Activated T-helper 1 cell treated with anti-CD3 and anti-CD28 coated beads, Interleukin-12 subunit alpha, Interleukin-12 subunit beta, Interleukin-2, Interleukin-4 antibody, amounts not matched to agents 30 ng/mL and 10 ng/mL and 1 ng/mL, durations not matched to agents 14 hours and 24 hours and 36 hours (primary cell): ENCODE measurements at places on chromosomes 11 and 22.
A peak's percentile ranks its signal among the peaks of the same experiment; 100 is the strongest.

DNA sequence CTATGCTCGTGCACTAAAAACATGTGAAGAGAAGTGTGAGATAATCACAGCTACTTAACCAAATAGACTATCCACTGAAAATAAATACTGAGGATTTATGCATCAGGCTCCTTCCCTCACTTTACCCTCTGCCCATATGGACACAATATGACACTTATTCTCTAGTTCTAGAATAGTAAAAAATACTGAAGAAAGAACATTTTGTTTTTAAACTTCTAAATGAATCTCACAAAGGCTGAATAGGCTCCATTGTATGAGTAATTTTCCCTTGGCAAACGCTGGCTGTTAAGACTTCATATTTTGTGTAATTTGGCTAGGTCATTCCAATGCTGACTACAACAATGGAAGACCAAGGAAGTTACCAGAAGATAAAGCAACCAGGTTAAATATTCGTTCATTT lies 9.9 kb downstream of the HPS5 start:
- no peak for DNase-seq

- no peak for DNase-seq
Measured at GRCh38 chr11:77201370-77201769, 73.3 kb downstream of the MYO7A start.

GRCh38 chr11:66784575-66784974 lies 55.6 kb upstream of the SPTBN2 start:
- no peak for DNase-seq

GRCh38 chr11:67242548-67242947 lies 23.7 kb upstream of the GRK2 start:
- no peak for DNase-seq

DNA sequence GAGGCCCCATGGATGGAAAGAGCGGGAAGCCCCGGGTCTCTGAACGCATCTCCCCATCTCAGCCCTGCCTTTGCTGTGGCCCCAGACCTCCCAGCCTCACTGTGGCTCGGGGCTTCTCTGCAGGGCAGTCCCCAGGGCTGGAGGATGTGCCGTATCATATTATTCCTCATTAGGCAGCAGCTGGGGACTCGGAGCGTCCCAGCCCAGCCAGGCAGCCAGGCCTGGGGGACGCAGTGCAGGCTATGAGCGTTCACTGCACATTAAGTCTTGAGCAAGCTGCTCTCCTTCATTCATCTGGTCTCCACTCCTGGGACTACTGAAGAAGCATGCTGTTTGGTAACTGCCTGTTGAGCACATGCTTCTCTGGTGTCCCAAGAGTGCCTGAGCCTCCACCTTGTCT lies 226.8 kb upstream of the TBCEL start:
- no peak for DNase-seq

DNA sequence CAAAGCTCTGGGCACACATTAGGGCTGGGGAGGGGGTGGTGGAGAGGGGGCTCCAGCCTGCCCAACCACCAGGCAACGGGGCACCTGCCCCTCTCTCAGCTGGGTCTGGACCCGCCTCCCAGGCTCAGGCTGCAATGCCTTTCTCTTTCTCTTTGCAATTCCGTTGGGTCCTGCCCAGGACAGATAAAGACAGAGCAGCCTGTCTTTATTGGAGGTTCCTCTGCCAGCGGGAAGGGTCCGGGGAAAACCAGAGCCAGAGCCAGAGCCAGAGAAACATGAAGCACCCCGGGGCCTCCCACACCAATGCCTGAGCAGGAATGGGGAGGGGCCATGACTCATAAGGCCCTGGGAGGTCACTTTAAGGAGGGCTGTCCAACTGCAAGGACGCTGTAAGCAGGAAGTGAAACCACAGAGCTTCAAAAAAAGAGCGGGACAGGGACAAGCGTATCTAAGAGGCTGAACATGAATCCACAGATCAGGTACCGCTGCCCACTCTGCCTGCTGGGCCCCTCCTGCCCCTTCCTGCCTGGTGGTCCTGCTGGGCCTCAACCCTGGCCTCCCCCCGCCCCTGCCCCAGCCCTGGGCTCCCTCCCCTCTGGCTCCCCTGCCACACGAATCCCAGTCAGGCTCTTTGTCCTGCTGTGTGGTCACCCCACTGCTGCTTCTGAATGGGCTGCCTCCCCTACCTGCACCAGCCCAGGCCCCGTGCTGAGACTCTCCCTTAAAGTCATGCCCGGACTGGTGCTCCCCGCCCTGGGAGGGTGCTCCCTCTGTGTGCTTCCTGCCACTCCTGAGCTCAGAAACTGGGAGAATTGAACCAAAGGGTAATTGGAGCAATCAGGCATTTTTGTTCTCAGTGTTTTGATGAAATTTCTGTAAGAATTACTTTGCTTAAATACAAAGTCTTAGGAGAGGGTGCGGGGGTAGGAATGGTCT lies at the start of gene APOBEC3B:
Gene APOBEC3B (plus strand): TSS at position 356 of the 936 bp plus-strand sequence. CDS start 107 bp downstream, at position 463.
- peak; percentile 75 for DNase-seq

DNA sequence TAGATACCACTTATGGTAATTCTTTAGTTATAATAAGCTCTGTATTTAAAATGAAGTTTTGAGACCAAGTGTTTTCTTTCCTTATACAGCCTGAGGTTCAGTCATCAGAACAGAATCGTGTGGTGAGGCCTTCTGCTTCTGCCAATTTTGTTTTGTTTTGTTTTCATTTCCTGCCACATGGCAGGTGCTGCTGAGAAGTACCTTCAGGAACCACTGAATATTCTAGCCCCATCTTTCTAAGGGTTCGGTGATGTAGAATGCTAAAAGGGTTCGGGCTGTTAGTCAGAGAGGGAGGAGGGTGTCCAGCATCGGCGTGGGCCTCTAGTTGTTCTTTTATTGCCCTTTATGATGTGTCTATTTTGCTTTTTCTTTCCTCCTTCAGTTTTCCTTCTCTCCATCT lies 25.8 kb downstream of the TNRC6B start:
- peak; percentile 38 for DNase-seq

DNA sequence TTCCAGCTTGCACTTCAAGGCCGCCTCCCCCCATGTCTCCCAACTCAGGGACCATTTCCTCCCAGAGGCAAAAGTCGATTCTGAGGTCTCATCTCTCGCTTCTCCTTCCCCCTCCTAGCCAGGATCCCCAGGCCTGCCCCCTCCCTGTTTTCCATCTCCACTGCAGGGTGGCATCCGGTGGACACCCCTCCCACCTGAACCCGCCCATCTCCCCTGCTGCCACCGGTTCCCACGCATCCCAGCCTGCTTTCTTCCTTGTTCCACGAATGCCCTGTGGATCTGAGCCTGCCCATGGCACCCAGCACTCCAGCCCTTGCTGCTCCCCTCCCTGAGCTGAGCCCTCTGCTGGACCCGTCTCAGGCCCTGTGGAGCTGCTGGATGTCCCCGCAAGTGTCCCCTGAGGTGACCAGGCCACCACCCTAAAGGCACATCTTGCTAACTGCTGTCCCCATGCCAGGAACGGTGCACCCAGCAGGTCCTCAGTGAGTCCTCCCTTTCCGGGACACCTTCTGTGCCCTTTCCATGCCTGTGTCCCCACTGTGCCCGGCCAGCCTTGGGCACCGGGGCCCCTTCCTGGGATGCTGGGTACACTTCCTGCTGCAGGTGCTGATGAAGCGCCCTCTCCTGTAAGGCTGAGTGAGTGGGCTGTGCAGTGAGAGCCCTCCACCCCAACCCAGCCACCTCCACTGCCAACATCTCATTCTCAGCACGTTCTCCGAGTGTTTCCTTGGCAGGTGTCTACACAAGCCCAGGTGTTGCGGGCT lies 936 bp downstream of the IL17REL start:
- DNase-seq, result no peak

DNA sequence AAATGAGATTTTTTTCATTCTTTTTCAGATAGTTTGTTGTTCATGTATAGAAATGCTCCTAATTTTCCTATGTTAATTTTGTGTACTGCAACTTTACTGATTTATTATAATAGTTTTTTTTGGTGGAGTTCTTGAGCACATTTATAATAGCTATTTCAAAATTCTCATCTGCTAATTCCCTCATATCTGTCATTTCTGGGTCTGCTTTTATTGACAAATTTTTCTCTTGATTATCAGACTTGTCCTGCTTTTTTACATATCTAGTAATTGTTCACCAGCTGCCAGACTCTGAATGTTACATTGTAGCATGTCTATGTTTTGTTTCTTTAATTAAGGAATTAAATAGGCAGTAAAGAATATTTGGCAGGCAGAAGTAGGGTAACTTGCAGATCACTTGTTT lies 60.9 kb upstream of the PARVA start:
- no peak for DNase-seq

- no peak for DNase-seq
Measured at GRCh38 chr22:33717694-33718396, 202.4 kb downstream of the LARGE1 start.

DNA sequence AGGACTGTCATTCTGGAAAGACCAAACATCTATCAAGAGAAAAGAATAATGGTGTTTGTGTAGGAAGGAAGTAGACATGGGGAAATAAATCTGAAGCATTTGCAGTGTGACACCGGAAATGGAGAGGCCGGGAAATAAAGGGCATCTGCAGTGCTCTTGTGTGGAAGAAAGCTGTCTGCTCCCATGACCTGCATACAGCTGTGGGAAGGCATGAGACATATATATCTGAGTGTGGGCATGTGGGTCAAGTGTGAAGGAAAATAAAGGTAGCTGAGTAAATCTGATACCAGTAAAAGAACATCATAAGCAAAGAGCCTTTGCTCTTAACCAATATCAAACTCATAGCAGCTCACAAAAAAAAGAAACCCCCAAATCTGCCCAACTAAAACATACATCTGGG lies 72.1 kb upstream of the OR5AK2 start:
- no peak for DNase-seq

DNA sequence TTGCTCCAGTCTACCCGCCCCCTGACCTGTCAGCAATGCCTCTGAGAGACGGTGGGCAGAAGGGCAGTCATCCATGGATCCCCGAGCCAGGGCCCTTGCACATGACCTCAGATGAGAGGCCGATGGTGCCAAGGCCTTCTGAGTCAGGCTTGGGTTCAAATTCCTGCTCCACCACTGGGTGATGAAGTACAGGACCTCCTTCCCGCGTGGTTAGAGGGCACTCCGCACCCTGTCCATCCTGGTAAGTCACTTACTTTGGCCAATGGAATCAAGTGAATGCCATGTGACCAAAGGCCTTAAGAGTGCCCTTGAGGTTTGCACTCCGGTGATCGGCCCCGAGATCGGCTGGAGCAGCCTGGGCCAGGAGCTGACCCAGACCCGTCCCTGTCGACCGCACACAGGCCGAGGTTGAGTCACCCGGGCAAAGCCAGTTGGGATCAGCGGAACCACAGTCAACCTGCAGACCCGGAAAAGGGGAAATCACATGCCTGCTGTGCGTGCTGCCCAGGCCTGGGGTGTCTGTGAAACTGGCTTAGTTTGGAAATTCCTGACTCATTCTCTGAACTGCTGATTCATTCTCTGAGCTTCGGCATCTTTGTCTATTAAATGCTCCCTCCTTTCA lies 48.9 kb downstream of the RTL6 start:
- DNase-seq, result no peak

GRCh38 chr11:62788991-62789390 lies 1.8 kb downstream of the TMEM179B start:
- no peak for DNase-seq

- no peak for DNase-seq
Measured at GRCh38 chr11:94417386-94417987, 16.3 kb upstream of the GPR83 start.

DNA sequence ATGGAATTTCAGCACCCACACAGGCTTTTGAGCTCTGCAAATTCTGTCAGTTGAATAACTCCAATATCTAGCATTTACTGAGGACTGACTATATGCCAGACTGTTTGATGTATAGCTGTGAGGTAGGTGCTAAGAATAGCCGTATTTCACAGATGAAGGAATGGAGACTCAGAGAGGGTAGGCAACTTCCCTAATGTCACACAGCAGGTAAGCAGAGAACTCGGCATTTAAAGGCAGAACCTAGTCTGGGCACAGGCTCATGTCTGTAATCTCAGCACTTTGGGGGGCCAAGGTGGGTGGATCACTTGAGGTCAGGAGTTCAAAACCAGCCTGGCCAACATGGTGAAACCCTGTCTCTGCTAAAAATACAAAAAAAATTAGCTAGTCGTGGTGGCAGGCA lies 184.1 kb downstream of the BCR start:
- no peak for DNase-seq

DNA sequence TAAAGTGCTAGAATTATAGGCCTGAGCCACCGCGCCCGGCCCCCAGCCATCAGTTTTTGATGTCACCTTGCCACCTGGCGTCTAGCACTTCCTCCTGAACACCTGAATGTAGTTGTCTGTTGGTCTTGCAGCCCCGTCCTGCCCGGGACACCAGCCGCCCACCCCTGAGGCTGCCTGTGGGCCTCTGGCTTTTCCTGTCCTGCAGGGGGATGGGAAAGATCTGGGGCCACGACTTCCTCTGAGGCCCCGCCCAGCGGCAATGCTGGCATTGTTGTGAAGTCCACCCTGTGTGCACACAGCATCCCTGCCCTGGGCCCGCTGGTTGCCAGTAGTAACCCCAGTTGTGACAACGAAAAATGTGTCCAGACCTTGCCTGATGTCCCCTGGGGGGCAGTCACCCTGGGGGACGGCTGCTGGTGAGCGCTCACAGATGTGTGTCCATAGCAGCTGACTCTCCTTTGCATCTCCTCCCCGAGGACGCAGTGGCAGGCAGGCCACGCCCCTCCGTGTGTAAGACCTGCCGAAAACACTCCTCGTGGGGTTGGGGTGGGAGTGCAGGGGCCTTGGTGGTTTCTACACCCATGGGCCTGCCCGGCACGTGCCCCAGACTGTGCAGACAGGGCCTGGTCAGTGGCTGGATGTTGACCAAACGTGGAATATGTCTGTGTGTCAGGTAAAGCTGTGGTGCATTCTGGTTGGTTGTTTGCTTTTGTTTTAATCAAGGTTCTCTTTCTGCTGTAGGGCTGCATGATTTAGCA lies 6.8 kb downstream of the SELENOO start:
- no peak for DNase-seq

DNA sequence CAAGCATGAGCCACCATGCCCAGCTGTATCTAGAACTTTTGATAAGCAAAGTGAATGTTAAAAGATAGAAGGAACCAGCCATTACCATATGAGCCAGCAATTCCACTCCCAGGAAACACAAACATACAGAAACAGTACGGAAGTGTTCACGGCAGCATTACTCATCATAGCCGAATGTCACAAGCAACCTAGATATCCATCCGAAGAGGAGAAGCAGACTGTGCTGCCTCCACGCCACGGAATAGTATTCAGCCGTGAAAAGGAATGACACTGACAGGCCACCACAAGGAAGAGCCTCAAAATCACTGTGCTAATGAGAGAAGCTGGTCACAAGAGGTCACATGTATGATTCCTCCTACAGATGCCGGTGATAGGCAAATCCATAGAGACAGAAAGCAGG lies 17.6 kb upstream of the MGAT3 start:
- DNase-seq, result no peak

GRCh38 chr11:62713343-62713742 lies 5.9 kb downstream of the GNG3 start:
- DNase-seq, result no peak

- DNase-seq, result no peak
Measured at GRCh38 chr11:76589964-76590950, 80.3 kb downstream of the LRRC32 start.
